ENCODE measurements at places on chromosomes 3 and 15. TPM values are rescaled to one million over a fixed set of nuclear protein-coding genes. Genes with fewer than 3 reads are reported as not detected.

DNA sequence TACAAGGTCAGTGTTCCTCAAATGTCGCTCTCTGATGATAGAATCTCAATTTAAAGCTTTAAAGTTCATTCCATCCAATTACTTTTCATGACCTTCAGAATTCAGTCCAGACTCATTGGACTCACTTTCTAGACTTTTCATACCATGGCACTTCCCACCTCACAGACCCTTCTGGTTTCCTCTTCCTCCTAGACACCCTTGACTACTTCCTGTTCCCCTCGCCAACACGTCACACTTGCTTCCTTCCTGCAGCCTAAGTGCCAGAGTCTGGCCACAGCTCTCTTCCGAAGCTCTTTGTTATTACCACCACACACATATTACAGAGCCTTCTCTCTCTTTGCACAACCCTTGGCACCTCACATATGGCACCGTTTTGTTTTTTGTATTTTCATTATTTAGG, 59.1 kb upstream of the UMPS start:
- no peak for DNase-seq

DNA sequence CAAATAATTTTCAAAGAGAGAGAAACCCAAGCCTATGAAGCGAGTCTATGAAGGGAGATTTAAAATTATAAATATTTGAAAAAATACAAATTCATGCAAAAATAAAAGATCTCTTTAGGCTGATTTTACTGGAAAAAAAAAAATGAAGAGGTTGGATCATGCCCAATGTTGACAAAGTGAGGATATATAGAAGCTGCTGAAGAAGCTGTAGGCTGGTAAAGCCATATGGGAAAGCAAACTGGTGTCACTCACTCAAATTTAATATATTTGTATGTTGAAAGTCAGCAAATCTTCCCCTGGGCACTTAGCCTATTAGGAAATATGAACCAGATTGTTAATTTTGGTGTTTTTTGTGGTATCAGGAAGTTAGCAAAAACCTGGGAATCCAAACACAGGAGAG, 61.8 kb upstream of the BCHE start:
- DNase-seq: no peak

The EFCC1 gene
- total RNA-seq: not detected

DNA sequence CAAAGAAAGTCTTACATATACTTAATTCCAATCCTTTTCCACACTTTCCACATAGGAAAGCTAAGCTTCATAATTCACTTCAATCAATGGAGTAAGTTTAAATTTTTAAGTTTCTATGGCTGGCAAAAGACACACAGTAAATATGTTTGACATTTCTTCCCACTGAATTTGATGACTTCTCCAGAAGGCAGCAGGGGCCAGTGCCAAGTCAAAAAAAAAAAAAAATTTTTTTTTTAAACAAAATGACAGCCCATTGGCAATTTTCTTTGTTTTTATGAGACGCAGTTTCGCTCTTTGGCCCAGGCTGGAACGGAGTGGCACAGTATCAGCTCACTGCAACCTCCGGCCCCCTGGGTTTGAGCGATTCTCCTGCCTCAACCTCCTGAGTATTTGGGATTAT, 28.7 kb downstream of the ATP13A3 start:
- DNase-seq: no peak

DNA sequence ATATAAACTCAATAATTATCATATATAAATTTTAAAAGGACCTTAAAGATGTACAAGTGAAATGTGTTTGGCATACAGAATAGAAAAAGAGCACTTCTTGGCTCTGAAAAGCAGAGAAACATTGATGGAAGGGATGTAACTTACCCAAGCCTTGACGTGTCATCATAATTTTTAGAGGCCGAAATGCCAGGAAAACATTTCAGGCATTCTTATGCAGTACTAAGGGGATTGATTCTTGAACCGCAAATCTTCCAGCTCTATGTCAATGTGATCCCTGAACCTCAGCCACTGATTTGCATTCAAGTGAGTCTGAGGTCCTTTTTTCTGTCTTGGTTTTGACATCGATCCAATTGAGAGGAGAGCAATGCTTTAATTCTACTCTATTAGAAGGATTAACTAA, 97.8 kb downstream of the CLDN1 start:
- peak; percentile 28 for DNase-seq

DNA sequence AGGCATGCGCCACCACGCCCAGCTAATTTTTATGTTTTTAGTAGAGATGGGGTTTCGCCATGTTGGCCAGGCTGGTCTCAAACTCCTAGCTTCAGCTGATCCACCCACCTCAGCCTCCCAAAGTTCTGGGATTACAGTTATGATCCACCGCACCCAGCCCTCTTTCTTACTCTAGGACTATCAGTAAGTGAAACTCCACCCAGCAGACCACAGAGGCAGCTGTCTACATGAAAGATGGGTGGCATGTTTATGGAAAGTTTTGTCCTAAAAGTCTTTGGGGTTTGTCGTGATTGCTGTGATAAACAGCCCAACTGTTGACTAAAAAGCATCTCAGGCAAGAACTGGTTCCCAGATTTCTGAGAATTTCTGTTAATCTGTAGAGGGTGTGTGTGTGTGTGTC, 10.9 kb downstream of the ARL6IP5 start:
- no peak for DNase-seq

DNA sequence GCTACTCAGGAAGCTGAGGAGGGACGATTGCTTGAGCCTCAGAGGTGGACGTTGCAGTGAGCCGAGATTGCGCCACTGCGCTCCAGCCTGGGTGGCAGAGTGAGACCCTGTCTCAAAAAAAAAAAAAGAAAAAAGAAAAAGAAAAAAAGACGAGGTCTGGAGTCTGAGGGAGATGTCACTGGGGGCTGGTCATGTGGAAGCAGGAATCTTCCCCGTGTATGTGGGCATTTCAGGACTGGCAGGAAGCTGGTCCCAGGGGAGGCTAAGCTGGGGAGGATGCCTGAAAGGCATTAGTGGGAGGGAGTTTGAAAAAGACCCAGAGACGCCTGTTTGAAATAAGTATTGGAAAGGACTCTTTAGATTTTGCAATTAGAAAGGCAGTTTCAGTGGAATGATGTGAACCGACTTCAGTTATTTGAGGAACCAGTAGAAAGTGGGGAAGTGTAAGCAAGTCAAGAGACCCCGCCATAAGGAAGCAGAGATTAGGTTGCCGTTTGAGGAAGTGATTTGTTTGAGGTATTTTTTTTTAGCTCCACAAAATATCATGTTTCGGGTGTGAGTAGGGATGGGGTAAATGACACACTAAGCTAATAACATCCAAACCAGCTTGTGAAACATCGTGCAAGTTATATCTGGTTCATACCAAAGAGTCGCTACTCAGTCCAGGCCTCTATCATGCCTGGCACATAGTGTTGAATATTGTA, 55.5 kb downstream of the ST6GAL1 start:
- peak; percentile 79 for DNase-seq

The INSYN1 gene
- 2.0 TPM for total RNA-seq

The NLGN1 gene
- total RNA-seq: 0.39 TPM

DNA sequence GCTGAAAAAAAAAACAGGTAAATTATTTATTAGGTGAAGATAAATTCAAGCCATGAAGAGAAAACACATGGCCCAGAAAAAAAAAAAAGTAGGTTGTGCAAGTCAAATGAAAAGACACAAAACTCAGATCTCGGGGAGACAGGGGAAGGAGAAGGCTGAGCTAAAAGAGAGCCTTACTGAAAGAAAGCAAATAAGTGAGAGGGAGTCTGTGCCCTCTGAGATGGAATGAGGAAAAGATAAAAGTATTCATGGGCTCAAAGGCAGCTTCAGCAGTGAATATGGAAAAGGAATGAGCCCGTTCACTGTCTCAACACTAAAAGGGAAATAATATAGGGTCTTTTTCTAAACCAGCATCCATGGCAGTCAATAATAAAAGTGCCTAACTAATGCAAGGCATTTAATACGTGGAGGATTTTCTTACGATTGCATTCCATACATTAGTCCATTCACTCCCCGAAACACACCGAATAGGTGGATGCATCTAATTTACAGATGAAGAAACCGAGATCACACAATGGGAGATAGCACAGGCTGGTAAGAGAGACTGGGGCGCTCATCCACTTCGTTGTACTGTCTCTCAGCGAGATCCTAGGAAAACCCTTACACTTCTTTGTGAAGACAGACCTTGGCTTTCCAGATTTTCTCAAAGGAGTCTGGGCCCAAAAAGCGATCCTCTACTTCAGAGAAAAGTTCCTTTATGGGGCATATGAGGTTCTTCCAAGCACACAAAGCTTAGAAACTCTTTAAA, 1.1 kb downstream of the TFDP2 start:
- DNase-seq: no peak

GRCh38 chr15:24662991-24663390, 12.6 kb upstream of the NPAP1 start:
- no peak for DNase-seq

DNA sequence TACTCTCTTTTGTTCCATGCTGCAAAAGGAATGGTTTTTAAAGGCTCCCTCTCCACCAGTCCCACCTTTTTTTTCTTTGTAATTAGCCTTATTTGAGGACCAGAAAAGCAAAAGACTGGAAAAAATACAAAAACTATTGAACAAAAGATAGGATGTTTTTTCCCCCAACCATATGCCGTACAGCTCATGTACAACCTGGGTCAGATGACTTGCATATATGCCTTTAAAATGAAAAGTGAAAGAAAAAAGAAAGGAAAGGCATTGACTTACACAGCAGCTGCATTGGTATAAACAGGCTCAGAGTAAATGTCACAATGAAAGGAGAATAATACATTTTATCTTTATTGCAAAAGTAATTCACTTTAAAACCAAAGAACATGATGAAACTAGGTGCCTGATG, 69.5 kb upstream of the CMC1 start:
- DNase-seq: no peak

The LTK gene
- 5.4 TPM for total RNA-seq

The RAB27A gene
- 1.8 TPM for total RNA-seq

- no peak for DNase-seq
Measured at GRCh38 chr15:90497376-90497775, 32.3 kb upstream of the CRTC3 start.

The SLC12A8 gene
- total RNA-seq: 7.1 TPM

GRCh38 chr15:62306851-62307504, 141.9 kb upstream of the C2CD4B start:
- peak; percentile 72 for DNase-seq

GRCh38 chr3:25587094-25587493, 77.6 kb downstream of the TOP2B start:
- no peak for DNase-seq

The DET1 gene
- total RNA-seq: 8.8 TPM

The TNIK gene
- total RNA-seq: 0.69 TPM

GRCh38 chr3:171788546-171789351, 21.5 kb downstream of the PLD1 start:
- DNase-seq: peak; percentile 60

The CD86 gene
- total RNA-seq: not detected

DNA sequence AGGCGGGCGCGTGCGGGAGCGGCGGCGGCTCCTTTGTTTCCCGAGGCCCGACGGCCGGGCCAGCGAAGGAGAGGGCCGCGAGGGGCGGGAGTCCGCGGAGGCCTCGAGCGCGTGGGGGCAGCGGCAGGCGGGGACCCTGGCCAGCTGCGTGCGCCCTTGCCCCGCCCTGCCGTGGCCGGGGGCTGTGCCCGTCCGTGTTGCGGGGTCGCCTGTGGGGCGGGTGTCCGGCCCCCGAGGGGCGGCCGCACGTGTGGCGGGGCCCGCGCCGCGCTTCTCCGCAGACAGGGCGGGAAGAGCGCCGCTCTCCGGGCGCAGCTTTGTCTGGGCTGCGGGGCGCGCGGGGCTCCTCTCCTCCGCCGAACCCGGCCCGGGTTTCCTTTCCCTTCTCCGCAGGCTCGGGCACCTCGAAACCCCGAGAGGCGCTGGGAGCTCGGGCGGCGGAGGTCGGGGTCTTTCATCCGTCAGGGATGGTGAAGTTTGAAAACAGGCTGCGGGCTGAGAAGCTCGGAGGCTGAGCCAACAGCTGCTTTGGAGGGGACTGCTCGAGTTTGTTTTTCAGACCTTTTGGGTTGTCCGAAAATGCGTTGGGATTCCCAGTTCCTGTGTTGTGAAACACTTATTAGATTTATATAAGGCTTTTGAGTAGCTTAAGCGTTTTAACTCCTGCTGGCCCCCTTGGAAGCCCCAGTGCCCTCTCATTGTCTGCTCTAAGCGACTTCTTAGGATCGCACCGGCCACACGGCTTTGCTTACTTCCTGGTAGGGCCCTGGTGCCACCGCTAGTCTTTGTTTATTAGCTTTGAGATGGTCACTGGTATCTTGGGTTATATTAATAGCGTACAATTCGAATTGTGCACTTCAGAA, 817 bp downstream of the USP3 start:
- peak; percentile 63 for DNase-seq

The INKA1 gene
- 7.1 TPM for total RNA-seq

The AGTR1 gene
- not detected for total RNA-seq

The GOLGA8M gene
- not detected for total RNA-seq

DNA sequence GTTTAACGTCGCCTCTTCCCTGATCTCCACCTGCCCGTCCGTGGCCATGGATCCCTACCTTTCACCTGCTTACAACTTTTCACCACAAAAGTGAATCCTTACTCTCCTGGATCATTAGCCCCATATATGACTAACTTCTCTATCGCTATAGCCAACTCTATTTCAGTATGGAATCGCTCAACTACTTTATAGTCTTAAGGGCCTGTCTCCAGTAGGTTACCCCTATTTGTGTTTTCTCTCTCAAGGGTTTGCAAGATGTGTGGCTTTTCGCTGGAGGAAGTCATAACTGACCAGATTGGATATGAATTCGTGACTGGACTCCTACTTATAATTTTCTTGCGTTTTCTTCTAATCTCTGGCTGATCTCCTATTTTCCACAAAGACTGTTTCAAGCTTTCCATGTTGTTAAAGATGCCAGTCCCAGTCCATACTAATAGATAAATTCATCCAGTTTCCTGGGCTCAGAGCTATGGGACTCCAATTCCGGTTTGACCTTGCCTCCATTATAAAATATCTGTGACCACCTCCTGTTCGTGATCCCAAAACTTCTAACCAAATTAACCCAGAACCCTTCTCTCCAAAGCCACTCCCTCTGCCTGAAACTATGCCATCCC, 1.3 kb upstream of the STAG1 start:
- no peak for DNase-seq

GRCh38 chr15:31046759-31047359, 54.7 kb downstream of the TRPM1 start:
- no peak for DNase-seq

The PPARG gene
- 0.62 TPM for total RNA-seq

DNA sequence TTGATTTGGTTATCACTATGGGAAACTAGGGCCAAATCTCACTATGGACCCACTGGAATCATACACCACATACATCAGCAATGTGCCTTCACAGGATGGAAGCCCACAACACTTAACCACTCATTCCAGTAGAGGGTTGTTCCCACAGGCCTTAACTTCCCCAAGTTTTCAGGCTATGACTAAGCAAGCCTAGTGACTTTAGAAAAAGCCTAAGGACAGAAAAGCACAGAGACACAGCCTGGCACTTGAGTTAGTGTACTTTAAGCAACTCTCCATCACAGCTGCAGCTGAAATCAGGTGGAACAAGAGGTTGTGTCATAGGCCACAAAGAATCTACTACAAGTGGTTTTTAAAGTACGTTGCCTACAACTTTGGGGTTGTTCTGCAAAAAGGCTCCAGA, 128.7 kb downstream of the LRRN1 start:
- no peak for DNase-seq

DNA sequence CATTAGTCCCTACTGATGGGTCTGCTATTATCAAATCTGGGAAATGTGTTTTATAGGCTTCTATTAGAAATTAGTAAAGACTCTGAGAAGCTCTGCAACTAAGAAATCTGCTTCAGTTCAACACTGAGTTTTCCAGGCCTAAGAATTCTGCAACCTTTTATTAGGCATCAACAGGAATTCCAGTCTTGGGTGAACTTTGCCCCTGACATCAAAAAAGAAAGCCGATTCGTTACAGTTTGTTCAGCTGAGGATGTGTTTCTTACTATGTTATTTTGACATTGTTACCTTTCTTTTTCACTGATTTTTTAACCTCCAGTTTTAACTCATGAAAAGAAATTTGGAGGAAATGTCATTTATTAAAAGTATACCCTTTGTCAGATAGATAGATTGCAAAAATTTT, 131.5 kb upstream of the KCNH8 start:
- no peak for DNase-seq
